Activated gamma-delta T cell treated with Interleukin-2 at 50 U/mL for 16 hours (primary cell): ENCODE measurements at places on chromosomes 4 and X.

DNA sequence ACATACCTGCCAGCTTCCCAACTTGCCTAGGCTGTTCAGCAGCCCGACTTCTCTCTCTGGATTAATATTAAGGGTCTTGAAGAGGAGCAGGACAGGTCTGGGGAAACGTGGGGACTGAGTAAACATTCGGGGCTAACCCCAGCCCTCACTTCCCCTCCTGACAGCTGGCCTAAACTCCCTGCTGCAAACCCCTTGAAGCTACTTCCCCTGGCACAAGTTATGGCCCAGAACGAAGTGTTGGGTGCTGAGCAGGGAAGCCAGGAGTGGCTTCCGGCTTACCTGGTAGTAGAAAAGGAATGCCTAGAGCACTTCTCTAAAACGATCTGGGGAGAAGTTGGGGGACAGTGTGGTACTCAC lies 200.0 kb downstream of the BCOR start:
- DNase-seq: no peak

DNA sequence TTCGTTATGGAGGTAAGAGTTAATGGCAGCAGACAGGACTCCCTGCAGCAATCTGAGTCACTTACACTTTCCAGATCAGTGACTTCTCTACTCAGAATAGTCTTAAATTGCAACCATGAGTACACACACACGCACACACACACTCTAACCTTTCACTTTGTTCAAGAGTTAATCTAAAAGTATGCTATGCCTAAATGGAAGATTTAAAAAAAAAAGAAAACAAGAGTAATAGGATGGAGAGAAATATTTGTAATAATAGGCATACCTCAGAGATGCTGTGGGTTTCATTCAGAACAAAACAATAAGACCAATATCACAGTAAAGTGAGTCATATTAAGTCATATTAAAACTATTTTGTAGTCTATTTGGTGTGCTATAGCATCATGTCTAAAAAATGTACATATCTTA lies 969.1 kb upstream of the PCDH10 start:
- no peak for DNase-seq

DNA sequence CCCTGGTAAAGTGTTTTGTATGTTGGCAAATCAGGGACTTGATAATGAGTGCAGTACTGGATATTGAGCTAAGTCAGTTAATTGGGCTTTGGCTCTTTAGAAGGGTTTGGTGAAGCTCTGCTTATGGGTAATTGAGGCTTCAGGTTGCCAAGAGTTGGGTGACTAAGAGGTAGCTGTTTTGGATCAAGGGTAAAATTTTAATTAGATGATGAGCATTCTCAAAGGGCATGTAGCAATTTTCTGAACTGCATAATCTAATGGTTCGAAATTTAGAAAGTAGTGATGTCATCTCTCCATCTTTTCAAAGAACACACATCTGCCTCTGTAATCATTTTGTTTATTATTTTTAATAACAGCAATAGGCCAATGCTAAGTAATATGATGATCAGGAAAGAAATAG lies 5.5 kb upstream of the TRIM2 start:
- no peak for DNase-seq

- DNase-seq: no peak
These were observed 66.7 kb upstream of the PGRMC2 start for GRCh38 chr4:128354205-128354821.

DNA sequence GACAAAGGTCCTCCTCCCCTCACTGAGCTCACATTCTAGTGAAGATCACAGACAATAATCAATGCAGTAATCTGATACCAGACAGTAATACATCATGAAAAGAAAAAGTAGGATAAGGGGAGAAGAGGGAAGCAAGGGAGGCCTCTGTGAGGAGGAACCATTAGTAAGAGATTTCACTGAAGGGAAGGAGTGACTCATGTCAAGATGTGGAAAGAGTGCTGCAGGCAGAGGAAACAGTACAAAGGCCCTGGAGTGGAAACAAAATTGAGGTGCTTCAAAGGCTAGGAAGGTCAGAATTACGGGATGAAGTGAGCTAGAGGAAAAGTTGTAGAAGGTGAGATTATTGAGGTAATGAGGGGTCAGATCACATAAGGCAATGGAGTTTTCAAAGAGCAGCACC lies 38.1 kb downstream of the LAMTOR3 start:
- DNase-seq: no peak

DNA sequence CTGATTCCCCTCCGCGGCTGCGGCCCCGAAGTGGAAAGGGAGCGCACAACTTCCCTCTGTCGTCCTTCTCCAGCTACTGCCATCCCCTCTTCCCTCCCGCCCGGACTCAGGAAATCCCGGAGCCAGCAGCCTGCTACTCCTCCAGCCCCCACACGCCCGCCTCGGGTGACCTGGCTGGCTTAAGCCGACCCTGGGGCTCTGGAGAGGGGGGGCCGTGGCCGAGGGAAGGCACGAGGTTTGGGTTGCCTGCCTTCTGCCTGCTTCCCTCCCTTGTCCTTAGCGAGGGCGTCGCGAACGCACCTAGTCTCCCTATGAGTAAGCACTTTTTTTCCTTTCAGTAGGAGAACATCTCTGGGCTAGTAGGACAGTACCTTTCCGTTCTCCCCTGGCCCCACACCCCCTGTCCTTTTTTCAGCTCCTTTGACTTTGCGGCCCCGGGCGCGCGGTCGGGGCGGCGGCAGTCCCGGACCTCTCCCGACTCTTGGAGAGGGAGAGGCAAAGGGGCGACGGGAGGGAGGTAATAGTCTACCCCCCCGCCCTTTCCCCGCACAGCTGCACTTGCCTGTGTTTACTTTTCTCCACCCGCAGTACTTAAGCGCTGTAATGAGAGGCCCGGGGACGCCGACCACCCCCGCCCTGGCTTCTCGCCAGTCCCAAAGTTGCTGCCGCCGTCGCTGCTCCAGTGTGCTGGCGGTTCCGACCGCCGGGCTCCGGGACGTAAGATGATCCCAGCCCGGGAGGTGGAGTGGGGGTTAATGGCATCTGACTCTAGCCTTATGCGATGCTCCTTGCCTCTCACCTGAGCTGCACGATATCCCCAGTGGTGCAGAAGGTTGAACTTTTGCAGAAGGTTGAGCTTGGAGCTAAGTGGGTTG lies 868 bp downstream of the PLS3 start:
- DNase-seq: no peak

GRCh38 chrX:13201605-13202219 lies 118.1 kb downstream of the ATXN3L start:
- DNase-seq: no peak

DNA sequence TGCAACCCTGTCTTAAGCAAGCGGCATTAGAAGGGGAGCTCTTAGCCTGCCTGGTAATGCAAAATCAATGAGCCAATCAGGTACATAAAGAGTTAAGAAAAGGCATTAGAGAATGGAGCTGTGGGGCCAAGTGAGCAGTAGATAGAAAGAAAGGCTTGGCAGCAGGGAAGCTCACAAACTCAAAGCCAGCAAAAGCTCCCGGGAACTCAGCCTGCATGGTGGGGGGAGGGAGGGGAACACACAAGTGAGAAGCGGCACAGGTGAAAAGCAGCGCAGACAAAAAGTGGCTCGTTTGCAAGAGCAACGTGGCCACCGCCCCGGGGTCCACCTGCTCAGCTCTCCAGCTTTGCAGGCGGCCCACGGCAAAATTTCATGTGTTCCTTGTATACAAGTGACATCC lies 818.5 kb downstream of the FAM133A start:
- DNase-seq: no peak

GRCh38 chr4:23360718-23361117 lies 529.1 kb downstream of the PPARGC1A start:
- DNase-seq: no peak

DNA sequence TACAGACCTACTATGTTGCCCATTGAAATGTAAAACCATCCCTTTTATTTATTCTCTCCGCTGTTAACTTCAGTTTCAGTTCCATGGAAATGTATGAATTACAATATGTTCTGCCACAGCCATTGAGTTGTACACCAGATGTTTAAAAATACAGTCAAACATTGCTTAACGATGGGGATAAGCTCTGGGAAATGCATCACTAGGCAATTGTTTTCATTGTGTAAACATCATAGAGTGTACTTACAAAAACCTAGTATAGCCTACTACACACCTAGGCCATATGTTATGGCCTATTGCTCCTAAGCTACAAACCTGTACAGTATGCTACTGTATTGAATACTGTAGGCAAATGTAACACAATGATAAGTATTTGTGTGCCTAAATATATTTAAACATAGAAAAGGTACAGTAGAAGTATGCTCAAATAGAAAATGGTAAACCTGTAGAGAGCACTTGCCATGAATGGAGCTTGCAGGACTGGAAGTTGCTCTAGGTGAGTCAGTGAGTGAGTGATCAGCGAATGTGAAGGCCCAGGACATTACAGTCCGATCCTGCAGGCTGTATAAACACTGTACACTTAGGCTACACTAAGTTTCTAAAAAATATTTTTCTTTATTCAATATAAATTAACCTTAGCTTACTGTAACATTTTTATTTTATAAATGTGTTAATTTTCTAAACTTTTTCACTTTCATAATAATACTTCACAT lies 2.7 kb upstream of the PF4V1 start:
- DNase-seq: no peak

DNA sequence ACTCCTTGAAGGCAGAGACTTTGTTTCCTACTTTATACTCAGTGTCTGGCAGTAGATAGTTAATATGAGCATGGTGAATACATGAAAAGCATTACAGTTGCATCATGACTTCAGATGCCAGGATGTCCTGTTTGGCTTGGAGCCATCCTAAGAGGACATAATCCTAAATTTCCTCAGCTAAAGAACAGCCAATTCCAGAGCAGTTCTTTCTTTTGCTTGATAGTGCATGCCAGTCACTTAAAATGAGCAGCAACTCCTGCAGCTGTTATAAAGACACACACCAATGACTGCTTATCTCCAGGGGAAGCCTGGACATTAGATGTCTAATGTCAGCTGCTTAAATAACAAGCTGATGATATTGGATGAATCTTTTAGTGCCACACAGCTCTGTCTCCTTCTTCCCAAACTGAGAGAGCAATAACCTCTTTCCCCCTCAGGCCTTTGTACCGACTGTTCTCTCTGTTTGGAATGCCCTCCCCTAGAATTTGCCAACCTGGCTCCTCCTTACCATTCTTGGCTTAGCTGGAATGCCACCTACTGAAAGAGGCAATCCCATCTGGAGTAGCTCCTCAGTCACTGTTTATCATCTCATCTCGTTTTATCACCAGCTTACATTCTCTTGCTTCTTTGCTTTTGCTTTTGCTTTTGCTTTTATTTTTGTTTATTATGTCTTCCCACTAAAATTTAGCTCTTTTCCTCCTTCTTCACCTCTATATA lies 100.8 kb upstream of the USP38 start:
- DNase-seq: no peak

- no peak for DNase-seq
These were observed 10.3 kb downstream of the SRPX2 start for GRCh38 chrX:100654261-100654660.

DNA sequence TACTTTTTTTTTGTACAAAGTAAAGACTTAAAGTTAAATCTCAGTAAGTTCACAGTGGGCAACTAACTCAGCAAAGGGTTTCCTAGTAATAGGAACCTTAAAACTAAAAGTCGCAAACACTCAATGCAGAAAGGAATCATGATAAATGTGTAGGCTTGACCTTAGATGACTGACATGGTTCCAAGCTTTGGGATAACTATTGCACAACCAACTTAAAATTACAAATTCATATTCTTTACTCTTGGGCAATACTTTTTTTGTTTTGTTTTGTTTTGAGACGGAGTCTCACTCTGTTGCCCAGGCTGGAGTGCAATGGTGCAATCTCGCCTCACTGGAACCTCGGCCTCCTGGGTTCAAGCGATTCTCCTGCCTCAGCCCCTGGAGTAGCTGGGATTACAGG lies 8.2 kb downstream of the ELOVL6 start:
- no peak for DNase-seq

DNA sequence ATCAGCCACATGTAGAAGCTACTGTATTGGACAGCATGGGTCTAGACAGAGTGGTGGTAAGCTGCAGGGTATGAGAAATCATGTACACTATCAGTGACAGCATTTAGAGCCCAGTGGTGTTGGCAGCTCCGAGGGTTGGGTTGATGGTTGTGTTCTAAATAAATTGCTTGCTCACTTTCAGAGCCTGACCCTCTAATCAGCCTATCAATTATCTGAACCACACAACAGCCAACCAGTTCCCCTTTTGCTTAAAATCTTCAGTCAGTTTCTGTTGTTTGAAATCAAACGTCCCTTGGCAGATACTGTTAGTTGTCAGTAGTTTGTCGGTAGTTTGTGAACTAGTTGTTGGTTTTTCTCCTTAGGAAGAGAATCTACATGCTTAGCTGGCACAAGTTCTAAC lies 99.8 kb upstream of the RAI2 start:
- no peak for DNase-seq

DNA sequence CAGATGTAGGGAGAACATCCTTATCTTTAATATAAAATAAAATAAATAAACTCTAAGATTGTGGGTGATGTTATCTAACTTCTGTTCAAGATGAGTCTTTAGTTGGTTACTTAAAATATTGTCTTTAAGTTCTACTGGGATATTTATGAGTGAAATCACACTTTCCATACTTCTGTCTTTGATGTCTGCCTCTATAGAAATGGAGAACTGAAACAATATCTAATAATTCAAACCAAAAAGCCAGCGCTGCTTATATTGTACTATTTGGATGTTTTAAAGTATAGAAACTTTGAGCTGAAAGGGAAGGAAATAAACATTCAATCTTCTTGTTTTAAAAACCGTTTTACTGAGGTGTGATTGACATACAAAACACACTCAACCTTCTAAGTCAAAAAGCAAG lies 44.8 kb upstream of the RPS6KA3 start:
- DNase-seq: no peak

GRCh38 chrX:27086237-27086636 lies 376.9 kb downstream of the PPP4R3C start:
- DNase-seq: no peak
